Caco-2 (cell line): ENCODE measurements at places on chromosomes 2 and 18.
A peak's percentile ranks its signal among the peaks of the same experiment; 100 is the strongest.

DNA sequence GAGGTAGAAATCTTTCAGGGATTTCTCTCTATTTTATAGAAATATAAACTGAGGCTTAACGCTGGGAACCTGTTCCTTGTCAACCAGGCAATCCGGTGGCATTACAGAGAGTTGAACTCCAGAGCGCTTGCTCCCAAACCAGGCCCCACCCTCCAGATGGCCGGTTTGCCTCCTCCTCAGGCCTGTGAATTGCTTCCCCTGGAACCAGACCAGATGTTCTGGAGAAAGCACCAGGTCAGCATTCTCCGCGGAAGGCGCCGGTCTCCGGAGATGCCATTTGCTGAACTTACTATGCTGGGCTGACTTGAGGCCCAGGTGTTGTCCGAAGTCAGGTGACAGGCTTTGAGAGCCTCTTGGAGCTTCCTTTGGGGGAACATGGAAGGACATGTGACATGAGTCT lies 17.2 kb downstream of the TNP1 start:
- DNase-seq = no peak

- no peak for DNase-seq
Observed at GRCh38 chr2:218798767-218799504, 17.0 kb downstream of the CYP27A1 start.

GRCh38 chr2:74534411-74534810 lies 4.7 kb downstream of the HTRA2 start:
- no peak for DNase-seq

DNA sequence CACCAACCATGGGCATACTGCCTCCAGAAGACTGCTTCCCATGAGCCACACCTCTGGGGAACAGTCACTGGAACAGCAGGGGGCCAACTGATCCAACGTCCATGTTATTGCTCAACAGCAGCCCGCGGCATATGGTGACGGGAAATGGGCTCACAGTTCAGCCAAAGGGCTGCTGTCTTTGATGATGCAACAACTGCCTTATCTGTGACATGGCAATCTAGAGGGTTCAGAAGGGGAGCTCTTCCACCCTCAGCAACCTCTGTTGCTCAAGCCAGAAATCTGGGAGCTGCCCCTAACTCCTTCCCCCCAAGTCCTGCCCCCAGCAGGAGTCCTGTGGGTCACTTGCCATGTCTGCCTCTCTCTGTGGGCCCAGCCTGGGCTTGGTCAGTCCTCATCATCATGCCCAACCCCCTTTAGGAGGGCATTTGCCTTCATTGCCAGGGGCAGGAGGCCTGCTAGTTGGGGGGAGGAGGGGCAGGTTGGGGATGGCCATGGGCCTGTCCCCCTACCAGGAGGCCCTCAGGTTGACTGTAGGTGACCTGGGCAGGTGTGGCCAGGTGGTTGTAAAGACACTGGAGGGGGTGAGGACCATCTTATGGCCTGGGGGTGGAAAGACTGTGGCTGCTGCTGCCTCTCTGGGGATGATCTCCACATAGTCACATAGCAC lies 212.9 kb downstream of the CYP26B1 start:
- DNase-seq = peak; percentile 26

- no peak for DNase-seq
Observed at GRCh38 chr2:160405077-160405867, 88.3 kb downstream of the RBMS1 start.

DNA sequence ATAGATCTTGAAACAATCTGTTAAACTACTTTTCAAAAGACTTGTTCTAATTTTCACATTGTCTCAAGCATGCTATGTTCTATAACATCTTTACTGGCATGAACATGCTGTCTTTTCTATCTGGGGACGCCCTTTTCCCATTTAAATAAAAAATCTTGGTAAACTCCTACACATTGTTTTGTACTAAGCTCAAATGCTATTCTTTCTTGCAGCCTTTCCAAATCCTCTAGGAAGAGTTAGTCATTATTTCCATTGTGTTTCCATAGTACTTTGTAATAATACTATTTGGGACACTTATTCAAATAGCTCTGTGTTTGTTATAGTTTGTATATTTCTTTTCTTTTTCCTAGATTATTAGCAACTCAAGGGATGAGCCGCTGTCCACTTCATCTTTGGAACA lies 828.6 kb upstream of the FSHR start:
- no peak for DNase-seq

DNA sequence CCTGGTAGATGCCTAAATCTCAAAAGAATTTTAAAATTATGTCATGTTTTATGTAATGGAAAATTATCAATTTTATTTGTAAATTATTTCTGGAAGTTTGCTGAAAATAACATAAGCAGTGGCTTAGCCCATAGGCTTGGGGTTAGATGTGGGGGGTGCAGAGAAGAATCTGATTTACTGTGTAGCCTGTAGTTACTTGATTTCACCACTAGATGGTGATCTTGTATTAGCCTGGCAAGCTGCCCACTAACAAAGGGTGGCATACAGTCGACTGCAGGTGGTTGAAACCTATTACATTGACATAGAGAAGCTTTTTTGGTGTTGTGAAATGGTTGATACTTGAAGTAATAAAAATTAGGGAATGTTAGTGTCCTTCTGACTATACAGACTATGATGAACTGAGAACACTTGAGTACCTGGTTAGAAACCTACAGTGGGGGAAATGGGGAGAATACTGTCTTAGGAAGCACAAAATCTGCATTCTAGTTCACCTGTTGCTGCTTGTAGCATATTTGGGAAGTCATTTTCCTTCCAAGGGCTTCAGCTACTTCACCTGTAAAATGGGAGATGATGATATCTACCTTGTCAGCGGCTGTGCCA lies 191.0 kb upstream of the LHCGR start:
- DNase-seq = peak; percentile 62

DNA sequence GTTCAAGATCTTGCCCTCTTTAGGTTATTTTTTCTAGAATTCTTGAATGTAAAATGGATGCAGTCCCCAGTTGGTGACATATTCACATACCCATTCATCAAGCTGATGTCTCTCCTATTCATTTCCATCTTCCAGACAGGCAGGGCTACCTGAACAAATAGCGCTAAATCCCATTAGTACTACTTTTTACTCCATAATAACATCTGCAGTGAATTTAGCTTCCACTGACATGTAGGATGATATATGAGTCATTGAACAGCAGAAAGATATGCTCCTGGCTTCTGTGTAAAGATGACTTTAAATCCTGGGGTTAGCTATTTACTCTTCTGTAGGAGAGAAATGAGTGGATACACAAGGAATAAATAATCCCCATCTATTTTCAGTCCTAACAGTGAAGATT lies 194.7 kb downstream of the RND3 start:
- no peak for DNase-seq

GRCh38 chr2:67466734-67467133 lies 69.6 kb downstream of the ETAA1 start:
- DNase-seq = no peak

DNA sequence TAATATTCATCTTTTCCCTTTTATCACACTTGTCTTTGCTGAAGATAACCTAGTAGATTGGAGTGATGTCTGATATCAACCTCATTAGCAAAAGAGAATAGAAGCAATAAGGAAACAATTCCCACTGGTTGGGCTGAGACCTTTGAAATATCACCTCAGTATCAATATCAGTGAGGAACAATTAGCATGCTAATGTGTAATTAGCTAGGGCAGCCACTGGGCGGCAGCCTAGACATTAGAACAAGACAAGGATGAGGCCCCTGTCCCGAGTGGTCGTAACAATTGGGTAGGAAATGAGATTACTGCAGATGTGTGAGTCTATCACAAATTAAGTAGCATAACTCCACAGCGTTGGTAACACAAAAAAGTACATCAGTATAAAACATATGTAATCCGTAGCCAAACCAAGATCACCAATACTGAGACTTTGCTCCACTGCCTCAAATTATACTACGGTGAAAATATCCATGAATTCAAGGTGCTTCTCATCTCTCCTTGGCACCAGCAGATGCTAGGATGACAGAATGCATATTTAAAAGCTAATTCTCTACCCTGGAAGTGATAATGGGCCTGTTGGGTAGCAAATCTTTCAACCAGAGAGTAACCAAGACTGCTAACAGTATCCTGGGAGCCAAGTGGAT lies 99.1 kb downstream of the ALPK2 start:
- DNase-seq = peak; percentile 66

DNA sequence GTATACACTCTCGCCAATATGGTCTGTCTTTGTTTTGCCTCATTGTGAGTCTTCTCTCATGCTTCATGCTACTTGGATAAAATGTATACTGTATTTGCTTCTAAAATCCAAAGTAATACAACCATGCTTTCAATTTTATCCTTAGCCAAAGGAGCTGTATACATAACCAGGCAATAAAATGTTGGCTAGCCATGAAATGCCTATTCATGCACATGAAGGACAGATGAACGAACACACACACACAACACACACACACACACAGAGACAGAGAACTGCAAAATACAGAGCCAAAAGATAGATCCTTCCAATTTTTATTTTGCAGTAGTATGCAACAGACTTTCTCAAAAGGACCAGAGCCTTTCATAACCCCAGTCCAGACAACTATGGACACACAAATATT lies 113.7 kb downstream of the SATB2 start:
- no peak for DNase-seq

DNA sequence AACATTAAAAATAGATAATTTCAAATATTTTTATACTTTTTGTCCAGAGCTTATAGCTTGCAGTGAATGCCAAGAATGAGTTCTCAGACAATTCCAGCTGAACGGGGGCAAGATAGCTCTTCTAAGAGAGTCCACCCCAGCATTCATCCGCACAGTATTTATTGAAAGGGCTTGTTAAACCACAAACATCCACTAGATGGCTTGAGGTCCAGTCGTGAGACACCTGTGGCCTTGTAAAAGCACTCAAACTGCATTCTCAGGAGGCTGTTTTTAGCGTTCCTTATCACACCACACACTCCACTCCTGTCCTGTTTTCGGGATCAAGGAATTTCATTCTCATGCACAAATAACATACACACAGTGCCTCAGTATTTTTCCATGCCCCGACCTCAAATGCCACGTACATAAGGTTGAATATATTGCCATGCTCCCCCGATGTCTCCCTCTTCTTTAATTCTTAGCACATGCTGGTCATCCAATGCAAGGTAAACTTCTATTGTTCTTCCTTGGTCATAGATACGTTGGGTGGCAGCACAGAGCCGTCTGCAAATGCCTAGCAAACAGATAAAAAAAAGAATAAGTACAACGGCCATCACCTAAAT lies 47.4 kb downstream of the DNAJC10 start:
- DNase-seq = no peak

- peak; percentile 42 for DNase-seq
Observed at GRCh38 chr18:28189400-28190239, 12.7 kb upstream of the CDH2 start.
